ENCODE measurements at places on chromosomes 16 and 17. TPM values are rescaled to one million over a fixed set of nuclear protein-coding genes. Genes with fewer than 3 reads are reported as not detected.

The ZKSCAN2 gene
- polyA plus RNA-seq, result 2.5 TPM

The COA3 gene
- polyA plus RNA-seq, result 219 TPM

The OR3A3 gene
- polyA plus RNA-seq, result not detected

The RUNDC3A gene
- 0.40 TPM for polyA plus RNA-seq

The SLC35G6 gene
- 0.30 TPM for polyA plus RNA-seq

The KRT33A gene
- not detected for polyA plus RNA-seq

The TEX14 gene
- 0.05 TPM for polyA plus RNA-seq

The CDH11 gene
- 148 TPM for polyA plus RNA-seq

The EXOC3L1 gene
- polyA plus RNA-seq, result 2.0 TPM

The PRAC2 gene
- polyA plus RNA-seq, result not detected

The STX8 gene
- 68.5 TPM for polyA plus RNA-seq

The LAT gene
- 2.4 TPM for polyA plus RNA-seq

The SCNN1B gene
- polyA plus RNA-seq, result 2.7 TPM

The FOXN1 gene
- polyA plus RNA-seq, result not detected

The NOL3 gene
- polyA plus RNA-seq, result 10.9 TPM

The TSR3 gene
- 137 TPM for polyA plus RNA-seq

The GRB7 gene
- 29.7 TPM for polyA plus RNA-seq

The SMPD3 gene
- polyA plus RNA-seq, result 9.5 TPM

The RRAD gene
- 27.6 TPM for polyA plus RNA-seq

The TNFRSF17 gene
- polyA plus RNA-seq, result not detected

The TMIGD1 gene
- polyA plus RNA-seq, result 1.3 TPM

The KRT20 gene
- 1.5 TPM for polyA plus RNA-seq

The PSMC3IP gene
- 3.7 TPM for polyA plus RNA-seq

The KRT40 gene
- 0.19 TPM for polyA plus RNA-seq

The PRSS8 gene
- 320 TPM for polyA plus RNA-seq

The OTOP3 gene
- polyA plus RNA-seq, result not detected

The ZNF750 gene
- polyA plus RNA-seq, result 2.1 TPM

The TSNAXIP1 gene
- 5.8 TPM for polyA plus RNA-seq

The GSPT1 gene
- 109 TPM for polyA plus RNA-seq

The GPRC5B gene
- polyA plus RNA-seq, result 63.4 TPM

The DNAH17 gene
- polyA plus RNA-seq, result 4.4 TPM

The TSPAN10 gene
- 15.2 TPM for polyA plus RNA-seq

The ASPA gene
- 0.66 TPM for polyA plus RNA-seq

The SKAP1 gene
- polyA plus RNA-seq, result 4.1 TPM

The TNFSF12 gene
- polyA plus RNA-seq, result 8.0 TPM

The MMP15 gene
- polyA plus RNA-seq, result 56.1 TPM

The MT4 gene
- not detected for polyA plus RNA-seq

The CTRB2 gene
- not detected for polyA plus RNA-seq

The CCL5 gene
- 1.1 TPM for polyA plus RNA-seq

The SEC14L1 gene
- 71.4 TPM for polyA plus RNA-seq

The MRPL45 gene
- polyA plus RNA-seq, result 25.8 TPM

The ADAP2 gene
- 0.70 TPM for polyA plus RNA-seq

The CHD3 gene
- polyA plus RNA-seq, result 49.4 TPM

The FBXL16 gene
- polyA plus RNA-seq, result 0.38 TPM

The SP6 gene
- polyA plus RNA-seq, result 1.7 TPM

The ZNF646 gene
- polyA plus RNA-seq, result 4.8 TPM

All from hepatocyte (in vitro differentiated cells).